Activated naive CD4-positive, alpha-beta T cell treated with anti-CD3 and anti-CD28 coated beads, Interleukin-2, amount 50 U/mL, for 16 hours (primary cell): ENCODE measurements at places on chromosomes 4 and X.

- no peak for DNase-seq
These were observed 178.3 kb downstream of the SNCA start for GRCh38 chr4:89658701-89659024.

DNA sequence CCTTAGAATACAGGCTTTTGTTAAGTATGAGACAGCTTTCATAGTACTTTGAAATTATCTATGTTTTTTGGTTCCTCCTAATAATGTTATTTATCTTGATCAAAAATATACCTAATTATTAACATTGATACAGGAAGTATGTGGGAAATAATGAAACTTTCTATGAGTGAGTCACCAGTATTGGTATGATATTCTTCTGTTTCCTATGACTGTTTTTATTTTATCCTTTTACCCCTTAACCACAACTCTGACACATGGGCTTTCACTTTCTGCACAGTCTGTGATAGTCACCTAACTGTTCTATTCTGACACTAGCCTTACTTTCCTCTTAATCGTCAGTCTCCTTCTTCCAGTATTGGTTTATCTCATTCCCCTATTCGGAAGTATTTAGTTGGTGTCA is 4.7 kb downstream of the THAP9 start:
- peak; percentile 24 for DNase-seq

- DNase-seq, result no peak
These were observed 8.3 kb upstream of the IRAK1 start for GRCh38 chrX:154027986-154028385.

DNA sequence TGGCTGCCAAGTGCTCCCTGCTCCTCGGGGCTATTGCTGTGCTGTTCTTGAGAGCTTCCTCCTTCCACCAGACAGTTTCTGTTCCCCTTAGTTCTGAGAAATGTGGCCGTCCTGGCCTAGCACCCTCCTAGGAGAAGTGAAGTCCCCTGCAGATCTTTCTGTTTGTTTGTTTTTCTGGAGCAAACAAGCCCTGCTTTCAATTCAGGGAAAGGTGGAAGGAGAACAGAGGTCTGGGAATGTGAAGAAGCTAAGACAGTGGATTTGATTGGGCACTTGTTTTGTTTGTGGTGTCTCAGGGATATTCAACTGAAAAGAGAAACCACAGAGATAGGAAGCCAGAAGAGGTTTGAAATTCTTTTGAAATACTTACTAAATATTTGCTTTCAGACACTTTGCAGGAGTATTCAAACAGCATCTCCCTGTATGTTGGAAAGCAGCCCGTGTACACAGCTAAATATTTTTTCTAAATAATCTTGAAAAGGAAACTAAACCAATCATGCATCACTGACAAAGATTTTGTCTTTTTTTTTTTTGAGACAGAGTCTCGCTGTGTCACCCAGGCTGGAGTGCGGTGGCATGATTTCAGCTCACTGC is 36.5 kb upstream of the PPM1K start:
- DNase-seq, result no peak

GRCh38 chr4:6307230-6307629 is 37.6 kb downstream of the WFS1 start:
- DNase-seq, result no peak

- no peak for DNase-seq
These were observed 59.0 kb upstream of the HELT start for GRCh38 chr4:184959309-184959708.

- no peak for DNase-seq
These were observed 8.2 kb upstream of the ADAMTS3 start for GRCh38 chr4:72577211-72577610.

DNA sequence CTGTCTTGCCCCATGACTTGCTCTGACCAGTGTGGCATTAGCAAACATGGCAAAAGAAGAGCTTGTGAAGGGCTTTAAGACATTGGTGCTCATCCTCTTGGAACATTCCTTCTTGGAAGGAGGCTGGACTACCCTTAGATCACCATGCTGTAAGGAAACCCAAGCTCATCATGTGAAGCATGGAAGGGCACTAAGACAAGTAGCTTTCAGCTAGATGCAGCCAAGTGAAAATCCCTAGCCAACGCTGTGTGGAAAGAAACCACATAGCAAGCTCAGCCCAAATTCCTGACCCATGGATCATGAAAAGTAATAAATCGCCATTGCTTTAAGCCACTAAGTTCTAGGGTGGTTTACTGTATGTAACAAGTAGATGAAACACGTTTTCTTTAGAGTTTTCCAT is 12.4 kb upstream of the PACRGL start:
- DNase-seq, result no peak

- DNase-seq, result no peak
These were observed 1083.5 kb upstream of the GRID2 start for GRCh38 chr4:91220315-91220714.

- no peak for DNase-seq
These were observed 81.5 kb downstream of the ARX start for GRCh38 chrX:24934279-24934678.

GRCh38 chrX:132216283-132216682 is 3.0 kb downstream of the RAP2C start:
- no peak for DNase-seq

GRCh38 chrX:5810636-5811035 is 418.0 kb downstream of the NLGN4X start:
- no peak for DNase-seq

DNA sequence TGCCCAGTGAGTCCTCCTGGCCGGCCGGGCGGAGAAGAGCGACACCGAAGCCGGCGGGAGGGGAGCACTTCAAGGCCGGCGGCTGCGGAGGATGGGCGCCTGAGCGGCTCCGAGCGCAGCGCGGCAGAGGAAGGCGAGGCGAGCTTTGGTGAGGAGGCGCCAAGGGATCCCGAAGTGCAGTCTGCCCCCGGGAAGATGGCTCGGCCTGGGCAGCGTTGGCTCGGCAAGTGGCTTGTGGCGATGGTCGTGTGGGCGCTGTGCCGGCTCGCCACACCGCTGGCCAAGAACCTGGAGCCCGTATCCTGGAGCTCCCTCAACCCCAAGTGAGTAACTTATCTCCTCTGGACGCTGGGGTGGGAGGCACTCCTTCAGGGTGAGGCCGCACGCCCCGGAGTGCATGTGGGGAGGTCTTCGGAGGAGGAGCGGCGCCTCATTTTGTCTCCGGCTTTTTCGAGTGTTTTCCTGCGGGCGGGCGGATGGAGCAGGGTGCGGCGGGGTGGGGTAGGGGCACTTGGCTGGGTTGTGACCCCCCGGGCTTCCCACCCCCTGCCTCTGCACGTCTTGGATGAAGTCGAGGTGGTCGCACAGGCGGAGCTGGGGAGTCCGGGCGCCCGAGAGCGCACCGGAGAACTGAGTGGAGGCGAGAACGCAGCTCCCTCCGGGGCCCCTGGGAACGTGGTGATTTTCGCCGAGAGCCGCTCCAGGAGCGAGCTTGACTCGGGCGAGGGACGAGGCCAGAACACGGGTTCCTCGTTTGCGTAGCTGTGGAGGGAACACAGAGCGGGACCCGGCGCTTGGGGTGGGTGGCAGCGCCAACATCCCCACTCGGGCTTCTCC is 979 bp downstream of the EFNB1 start:
- DNase-seq, result peak; percentile 14

DNA sequence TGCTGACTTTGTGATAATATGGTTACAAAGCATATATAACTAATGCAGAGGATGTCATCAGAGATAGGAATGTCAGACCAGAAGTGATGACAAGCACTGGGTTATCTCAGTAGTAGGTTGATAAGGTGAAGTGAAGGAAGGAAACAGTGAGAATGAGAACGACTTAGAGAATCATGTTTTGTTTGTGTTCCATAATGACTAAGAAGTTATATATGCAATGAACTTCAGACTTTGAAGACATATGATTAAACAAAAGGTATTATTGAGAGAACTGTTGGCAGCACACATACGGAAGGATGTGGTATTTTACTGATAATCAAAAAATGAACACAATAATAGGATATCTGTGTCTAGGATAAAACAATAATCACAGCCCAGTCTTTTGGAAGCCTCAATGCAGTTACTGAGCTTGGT is 18.3 kb upstream of the HHIP start:
- DNase-seq, result no peak

DNA sequence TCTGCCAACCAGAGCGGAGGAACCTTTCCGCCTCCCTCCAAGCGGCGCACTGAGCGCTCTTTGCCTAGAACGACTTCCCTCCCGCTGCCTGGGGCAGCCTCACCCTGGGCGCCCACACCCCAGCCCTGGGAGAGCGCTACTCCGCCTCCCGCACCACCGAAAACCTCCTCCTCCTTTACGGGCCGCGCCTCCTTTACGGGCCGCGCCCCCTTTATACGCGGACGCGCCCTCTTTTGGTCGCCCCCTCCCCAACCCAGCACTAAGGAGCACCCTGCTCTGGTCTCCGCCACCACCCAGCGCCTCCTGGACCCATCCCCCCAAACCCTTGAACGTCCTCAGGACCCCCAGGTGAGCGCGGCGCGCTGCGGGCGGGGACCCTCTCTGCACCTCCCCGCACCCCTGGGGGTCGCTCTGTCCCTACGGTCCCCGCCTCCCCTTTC is 586 bp upstream of the NSG1 start:
- no peak for DNase-seq

GRCh38 chrX:119015407-119016237 is 41.2 kb downstream of the LONRF3 start:
- peak; percentile 45 for DNase-seq

GRCh38 chr4:111813555-111814140 is 331.6 kb upstream of the FAM241A start:
- DNase-seq, result no peak

GRCh38 chr4:85476381-85476780 is 1.4 kb downstream of the ARHGAP24 start:
- no peak for DNase-seq

GRCh38 chr4:122117743-122118142 is 34.4 kb upstream of the BLTP1 start:
- no peak for DNase-seq

- peak; percentile 44 for DNase-seq
These were observed 577 bp upstream of the PIM2 start for GRCh38 chrX:48919360-48919841.

DNA sequence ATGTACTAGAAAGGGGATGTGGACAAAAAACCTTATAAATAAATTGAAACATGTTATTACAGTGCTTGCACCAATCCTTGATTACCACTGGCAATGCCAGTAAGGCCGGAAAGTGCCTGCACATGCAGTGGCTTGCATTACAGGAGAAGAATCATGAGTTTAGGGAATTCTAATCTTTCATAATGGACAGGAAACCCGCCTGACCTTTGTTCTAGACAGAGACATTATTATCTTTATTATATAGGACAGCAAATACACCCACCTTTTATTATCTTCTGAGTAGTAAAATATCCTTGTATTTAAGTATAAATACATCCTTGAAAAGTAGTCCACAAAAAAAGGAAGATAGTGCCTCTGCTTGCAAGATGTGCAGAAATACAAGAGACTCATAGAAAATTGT is 379.9 kb upstream of the LCORL start:
- DNase-seq, result no peak
